ENCODE measurements at places on chromosomes 4 and X. TPM values are rescaled to one million over a fixed set of nuclear protein-coding genes. Genes with fewer than 3 reads are reported as not detected.

MAGEA2B gene
- not detected for polyA plus RNA-seq

- DNase-seq, result no peak
Measured at GRCh38 chrX:125620715-125621587, 301.3 kb downstream of the TEX13C start.

GRCh38 chr4:39655211-39655610 is 16.5 kb upstream of the SMIM14 start:
- no peak for DNase-seq

- no peak for DNase-seq
Measured at GRCh38 chr4:155319516-155319915, 57.2 kb downstream of the MAP9 start.

- DNase-seq, result no peak
Measured at GRCh38 chr4:56803471-56803870, 18.0 kb downstream of the SPINK2 start.

DNA sequence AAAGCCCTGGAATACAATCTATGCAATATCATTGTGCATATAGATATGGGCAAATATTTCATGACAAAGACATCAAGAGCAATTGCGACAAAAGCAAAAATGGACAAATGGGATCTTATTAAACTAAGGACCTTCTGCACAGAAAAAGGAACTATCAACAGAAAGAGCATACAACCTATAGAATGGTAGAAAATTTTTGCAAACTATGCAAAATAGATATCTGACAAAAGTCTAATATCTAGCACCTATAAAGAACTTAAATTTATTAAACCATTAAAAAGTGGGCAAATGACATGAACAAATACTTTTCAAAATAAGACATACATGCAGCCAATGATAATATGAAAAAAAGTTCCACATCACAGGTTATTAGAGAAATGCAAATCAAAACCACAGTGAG is 312.9 kb downstream of the GLUD2 start:
- no peak for DNase-seq

DNA sequence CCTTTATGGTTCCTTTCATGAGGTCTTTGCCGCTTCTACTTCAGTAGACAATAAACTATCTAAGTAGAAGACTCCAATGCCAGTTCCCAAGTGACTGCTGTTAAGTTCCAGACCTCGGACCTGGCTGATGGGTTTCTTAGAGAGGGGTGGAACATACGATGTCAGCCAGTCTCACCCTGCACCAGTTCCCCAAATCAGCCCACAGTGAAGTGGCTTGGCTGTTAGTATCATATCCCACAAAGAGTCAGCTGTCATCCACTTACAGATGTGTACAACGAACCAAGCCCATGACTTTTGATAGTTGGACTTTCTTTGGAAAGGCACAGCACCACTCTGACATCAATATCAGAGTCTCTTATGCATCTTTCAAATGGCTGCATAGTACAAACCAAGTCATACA is 8.1 kb upstream of the KLHL34 start:
- no peak for DNase-seq

DNA sequence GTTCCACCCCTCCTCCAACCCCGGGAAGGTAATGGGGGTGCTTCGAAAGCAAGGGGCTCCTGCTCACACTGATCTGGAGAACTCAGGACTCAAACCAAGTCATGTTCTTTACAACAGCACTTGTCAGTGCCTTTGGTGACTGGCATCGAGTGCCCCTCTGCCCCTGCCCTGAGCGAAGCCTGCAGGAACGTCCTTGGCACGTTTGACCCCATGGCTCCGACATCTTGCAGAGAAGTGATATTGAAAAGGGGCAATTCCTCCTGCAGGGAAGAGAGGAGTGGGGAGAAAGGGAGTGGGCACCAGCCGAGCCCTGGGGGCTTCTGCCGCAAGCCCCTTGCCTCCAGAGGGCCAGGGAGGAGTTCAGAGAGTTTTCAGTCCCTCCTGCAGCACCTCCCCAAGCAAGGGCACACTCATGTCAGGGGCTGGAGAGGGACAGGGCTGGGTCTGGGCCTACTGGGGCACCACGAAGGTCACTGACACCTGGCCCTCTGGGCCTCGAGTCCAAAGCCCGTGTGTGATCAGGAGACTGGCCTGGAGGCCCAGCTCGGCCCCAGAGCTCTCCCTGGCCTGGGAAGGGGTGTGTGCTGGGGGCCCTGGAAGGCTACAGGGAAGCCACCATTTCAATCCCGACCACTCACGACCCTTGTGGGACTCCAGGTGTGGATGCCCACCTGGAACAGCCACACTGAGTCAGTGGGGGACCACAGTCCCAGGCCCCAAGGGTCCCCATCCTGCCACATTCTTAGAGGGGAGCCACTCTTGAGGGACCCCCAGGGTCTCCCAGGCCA is 94.9 kb upstream of the NKX1-1 start:
- no peak for DNase-seq

DNA sequence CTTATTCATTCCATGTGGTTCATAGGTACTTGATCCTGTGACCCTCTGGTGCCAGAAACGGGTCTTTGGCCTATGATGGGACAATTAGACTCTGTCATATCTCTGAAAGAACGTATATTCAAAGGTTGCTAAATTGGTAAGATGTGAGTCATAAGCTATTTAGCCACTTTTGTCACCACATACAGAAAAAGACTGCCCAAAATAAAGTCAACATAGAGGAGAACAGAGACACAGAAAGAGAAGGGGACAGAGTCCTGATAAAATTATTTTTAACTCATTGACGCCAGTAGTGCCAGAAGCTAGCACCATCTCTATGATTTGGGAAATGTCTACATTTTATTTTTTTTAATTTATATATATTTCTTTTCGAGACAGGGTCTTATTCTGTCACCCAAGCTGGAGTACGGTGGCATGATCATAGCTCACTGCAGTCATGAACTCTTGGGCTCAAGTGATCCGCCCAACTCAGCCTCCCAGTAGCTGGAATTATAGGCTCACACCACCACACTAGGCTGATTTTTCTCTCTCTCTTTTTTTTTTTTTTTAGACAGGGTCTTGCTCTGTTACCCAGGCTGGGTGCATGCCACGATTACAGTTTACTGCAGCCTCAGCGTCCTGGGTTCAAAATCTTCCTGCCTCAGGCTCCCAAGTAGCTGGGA is 92.1 kb upstream of the COX18 start:
- DNase-seq, result no peak

GRCh38 chr4:112901962-112902411 is 147.5 kb upstream of the ANK2 start:
- no peak for DNase-seq

- DNase-seq, result no peak
Measured at GRCh38 chr4:15250021-15250441, 177.8 kb upstream of the C1QTNF7 start.

DNA sequence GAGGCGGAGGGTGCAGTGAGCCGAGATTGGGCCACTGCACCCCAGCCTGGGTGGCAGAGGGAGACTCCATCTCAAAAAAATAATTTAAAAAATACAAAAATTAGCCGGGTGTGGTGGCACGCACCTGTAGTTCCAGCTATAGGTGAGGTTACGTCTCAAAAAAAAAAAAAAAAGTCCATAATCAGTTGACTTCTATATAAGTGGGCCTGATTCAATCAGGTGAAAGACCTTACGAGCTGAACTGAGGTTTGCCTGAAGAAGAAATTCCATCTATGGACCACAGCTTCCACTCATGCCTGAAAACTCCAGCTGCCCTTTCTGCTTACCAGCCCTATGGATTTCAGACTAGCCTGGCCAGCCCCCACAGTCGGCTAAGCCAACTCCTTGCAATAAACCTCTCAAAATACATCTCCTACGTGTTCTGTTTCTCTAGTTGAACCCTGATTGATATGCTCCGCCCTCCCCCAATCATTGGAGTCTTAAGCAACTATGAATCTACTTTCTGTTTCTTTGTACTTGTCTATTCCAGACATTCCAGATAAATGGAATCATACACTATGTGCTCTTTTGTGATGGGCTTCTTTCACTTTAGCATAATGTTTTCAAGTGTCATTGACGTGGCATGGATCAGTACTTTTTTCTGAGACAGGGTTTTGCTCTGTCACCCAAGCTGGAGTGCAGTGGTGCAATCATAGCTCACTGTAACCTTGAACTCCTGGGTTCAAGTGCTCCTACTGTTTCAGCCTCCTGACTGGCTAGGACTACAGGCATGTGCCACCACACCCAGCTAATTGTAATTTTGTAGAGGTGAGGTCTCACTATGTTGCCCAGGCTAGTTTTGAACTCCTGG is 36.6 kb downstream of the SAT1 start:
- no peak for DNase-seq

GRCh38 chr4:68404153-68404552 is 43.1 kb upstream of the TMPRSS11E start:
- DNase-seq, result no peak
